ENCODE measurements at places on chromosomes 3 and 15.

DNA sequence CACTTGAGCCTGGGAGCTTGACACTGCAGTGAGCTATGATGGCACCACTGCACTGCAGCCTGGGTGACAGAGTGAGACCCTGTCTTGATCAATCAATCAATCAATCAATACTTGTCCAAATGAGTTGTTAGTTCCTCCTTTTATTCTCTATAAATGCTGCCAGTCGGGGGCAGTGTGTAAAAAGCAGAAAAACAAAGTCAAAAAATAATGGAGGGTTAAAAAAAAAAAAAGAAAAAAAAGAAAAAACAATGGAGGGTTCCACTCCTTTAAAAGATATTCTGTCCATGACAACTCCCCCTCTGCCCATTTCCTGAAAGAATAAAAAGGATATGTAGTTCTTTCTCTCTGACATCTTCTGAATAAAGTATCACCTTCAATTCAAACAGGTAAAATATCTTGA, 1068.6 kb downstream of the FHIT start:
- no peak for DNase-seq

GRCh38 chr15:90463381-90463780, 66.3 kb upstream of the CRTC3 start:
- DNase-seq: no peak

- DNase-seq: no peak
Measured at GRCh38 chr3:62859203-62859791, 15.9 kb downstream of the CADPS start.

DNA sequence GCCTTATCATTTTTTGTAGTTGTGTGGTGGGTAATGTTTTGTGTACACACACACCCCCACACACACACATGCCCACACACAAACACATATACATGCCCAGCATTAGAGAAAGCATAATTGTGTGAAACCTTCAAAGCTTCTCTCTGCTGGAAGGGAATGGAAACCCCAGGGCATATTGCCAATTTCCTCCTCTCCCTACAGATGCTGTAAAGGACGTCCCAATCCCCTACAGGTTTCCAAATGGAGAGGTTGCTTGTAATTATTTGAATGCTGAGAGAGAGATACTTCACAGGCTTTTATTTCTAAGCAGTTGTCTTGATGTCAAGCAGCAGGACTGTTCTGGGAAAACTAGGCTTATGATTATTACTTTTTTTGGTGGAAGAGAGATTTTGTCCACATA, 23.0 kb upstream of the CCK start:
- DNase-seq: no peak

- no peak for DNase-seq
Measured at GRCh38 chr15:101250341-101250831, 1.5 kb downstream of the CHSY1 start.

- no peak for DNase-seq
Measured at GRCh38 chr15:79243723-79244122, 38.8 kb upstream of the ANKRD34C start.

DNA sequence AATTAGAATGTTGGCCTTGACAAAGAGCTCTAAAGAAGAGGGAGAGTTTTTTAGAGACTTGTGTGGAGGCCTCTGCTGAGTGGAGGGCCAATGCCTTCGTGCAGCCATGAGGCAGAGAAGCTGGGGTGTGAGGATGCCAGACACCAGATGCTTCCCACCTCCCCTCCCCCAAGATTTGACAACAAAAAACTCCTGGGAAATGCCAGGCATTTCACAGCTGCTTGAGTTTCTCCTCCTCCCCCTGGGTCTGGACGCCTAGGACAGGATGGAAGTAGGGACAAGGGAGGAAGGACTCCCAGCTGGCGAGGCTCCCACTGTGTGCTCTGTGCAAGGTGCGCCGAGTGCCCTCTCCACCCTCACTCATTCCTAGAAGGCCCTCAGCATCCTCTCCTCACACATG, 20.1 kb downstream of the TGM4 start:
- no peak for DNase-seq

- no peak for DNase-seq
Measured at GRCh38 chr15:67365994-67366393, 111.4 kb downstream of the IQCH start.

Data from tibial nerve (tissue), 4 donors.